Stimulated activated CD4-positive, alpha-beta T cell treated with anti-CD3 and anti-CD28 coated beads, Interleukin-1b, Interleukin-23, amount 100 ng/mL, for 1 hour (primary cell): ENCODE measurements at places on chromosomes 4 and X.

DNA sequence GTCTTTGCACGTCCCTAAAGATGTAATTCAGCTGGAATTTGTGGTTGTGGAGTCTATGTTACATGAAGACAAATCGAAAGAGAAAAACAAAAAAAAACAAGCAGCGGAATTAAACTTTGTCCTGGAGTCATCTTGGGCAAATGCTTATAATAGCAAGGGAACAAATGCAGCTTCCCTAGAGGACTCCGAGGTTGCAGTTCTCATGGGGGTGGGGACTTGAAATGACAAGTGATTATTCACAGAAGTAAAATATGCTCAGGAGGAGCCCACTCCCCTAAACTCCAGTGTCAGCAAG, 362.4 kb downstream of the ARHGAP24 start:
- DNase-seq = no peak

DNA sequence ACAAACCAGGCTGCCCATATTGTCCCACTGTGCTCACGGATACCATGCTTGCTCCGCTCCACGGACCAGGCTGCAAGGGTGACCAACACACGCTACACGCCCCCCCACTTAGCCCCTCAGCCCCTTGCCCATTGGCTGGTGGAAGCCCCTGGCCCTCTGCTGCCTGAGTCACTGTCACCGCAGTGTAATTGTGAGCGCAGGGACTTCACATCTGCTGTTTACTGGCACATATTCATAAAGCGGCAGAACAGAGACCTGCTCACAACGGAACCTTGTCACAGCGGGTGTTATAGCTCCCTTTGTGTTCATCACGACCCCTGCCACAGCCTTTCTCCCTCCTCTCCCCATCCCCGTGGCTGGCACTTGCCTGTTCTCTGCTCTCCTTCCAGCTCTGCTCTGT, 83.7 kb downstream of the PSAPL1 start:
- no peak for DNase-seq

- DNase-seq = no peak
These were observed 110.6 kb downstream of the DTHD1 start for GRCh38 chr4:36392024-36392423.

DNA sequence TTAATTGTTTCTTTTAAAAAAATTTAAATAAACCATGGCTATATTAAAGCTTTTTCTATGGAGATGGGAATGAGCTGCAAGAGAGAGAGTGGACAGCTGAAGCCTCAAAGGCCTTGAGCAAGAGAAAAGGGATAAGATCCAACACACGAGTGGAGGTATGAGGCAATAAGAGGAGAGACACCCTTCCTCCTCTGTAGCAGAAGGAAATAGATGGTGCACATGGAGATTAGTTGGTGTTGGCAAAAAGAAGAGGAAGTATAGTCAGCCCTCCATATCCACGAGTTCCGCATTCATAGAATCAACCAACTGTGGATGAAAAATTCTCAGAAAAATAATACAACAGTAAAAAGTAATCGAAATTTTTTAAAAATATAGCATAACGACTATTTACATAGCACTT, 3.2 kb downstream of the CXorf38 start:
- no peak for DNase-seq

- no peak for DNase-seq
These were observed 12.6 kb downstream of the SSR4 start for GRCh38 chrX:153806999-153807575.

GRCh38 chr4:43778187-43778915, 670.3 kb downstream of the KCTD8 start:
- DNase-seq = no peak

- DNase-seq = no peak
These were observed 2.2 kb downstream of the PLXNB3 start for GRCh38 chrX:153766098-153766817.

DNA sequence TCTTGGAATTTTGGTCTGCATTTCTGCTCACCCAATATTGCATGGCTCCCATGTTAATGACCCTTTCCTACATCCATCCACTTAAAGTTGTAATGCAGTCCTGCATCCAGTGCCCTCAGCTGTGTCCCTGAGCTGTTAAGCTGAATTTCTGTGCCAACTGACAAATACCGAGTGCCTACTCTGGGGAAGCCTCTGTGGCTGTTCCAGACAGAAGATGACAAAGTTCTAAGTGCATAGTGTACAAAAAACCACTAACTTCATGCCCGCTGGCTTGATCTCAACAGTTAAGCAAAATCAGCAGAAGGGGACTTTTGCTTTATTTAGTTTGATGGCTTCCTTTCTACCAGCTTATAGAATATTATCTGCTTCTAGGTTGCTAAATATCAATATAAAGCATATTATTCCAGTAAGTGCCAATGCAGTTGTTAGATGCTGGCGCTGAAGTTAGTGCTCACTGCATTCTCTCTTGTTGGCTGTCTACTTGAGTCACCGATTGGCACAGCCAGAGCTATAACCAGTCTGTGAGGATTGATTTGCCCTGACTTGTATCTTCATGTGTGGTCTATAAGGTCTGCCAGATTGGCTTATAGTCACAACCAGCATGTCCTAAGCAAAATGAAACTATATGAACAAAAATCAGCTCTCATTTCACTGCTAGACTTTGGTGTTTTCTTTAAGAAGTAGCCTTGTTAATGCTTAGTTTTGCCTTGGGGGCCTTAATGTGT, 98.9 kb downstream of the KLHL8 start:
- DNase-seq = no peak

DNA sequence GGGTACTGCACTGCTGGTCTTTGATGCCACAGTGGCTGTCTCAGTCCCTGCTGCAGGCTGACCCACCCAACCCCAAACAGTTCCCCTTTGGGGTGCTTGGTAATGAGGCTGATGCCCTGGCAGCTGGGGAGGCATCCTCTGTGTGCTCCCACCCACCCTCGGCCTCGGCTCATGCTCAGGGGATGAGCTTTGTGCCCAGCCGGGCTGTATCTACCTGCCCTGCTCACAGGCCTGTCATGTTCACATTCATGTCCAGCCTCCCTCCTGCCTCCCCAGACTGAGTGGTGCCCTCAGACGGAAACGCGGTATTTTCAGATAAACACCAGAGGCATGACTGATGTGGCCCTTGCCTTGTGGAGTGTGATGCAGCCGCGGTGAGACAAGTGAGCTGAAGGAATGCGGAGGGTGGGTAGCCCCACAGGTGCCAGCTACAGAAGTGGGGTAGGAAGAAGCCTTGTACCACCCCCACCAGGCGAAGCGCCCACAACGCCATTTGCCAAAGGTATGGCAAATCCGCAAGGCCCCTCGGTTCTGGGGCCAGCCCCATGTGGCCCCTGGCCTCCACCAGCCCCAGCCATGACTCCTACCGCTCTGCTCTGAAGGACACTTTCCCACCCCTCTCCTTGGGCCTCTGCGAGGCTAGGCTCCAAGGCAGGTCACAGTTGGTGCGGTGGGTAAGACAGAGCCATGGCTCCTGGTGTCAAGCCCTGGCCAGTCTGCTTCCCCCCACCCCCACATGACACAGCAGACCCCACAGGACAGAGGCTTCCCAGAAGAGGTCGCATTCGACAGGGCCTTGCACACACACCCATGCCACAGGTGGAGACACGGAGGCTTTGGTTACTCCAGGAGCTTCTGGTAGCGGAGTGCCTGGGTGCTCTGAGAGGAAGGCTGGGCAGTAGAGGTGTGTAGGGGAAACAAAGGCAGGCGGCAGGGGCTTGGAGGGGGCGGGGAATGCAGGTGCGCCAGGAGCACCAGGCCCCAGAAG, 1.8 kb upstream of the RENBP start:
- no peak for DNase-seq

DNA sequence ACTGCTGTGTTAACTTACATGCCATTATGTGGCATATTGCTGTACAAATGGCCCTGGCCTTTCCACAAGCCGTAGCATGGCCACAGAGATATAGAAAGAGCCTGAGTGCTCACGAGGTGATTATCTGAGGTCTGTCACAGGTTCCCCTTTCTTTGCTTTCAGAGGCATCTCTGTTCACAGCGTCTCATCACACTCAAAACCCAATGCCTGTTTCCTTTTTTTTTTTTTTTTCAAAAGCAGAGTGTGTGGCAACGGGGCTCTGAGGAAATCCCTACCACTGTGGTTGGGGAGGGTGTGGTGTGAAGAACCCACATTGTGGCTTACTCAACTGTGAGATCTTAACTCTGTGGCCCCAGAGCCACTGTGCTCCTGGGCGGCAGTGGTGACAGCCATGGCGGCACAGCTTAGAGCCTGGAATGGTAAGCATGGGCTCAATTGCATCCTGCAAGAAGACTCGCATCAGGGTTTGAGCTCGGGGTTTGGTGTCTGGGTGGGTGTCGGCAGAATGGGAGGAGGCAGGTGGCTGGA, 30.8 kb downstream of the RTL5 start:
- DNase-seq = no peak

GRCh38 chr4:104393655-104394324, 100.9 kb downstream of the CXXC4 start:
- no peak for DNase-seq

GRCh38 chrX:23493941-23494374, 159.3 kb downstream of the PTCHD1 start:
- no peak for DNase-seq

DNA sequence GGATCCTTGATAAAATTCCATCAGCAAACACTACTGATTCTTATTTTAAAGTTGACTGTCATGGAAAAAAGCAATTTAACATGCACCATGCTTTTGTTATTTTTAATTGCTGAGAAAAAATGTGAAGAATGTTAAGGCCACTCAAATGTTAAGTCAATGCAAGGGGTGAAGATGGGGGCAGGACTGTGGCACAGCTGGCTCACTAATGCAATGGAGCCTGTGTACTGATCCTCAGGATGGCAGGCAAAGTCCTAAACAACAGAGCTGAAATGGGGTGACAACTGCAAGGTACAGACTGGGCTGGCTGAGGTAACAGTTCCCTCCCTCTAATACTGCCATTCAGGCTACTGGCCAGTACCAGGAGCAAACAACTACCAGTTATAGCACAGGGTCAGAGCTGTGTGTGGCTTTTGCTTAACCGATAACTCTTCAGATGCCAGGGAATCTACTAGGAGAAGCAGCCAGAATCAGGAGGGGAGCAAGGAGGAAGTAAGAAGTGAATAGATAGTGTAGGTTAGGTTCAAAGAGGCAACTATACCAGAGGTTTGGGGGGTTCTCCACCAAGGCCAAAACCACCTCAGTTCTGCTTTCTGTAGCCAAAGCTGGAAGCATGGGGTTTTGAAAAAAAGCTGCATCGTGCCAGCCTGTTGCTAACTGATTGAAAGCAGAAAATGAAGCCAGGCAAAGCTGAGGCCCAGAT, 372.6 kb downstream of the OPHN1 start:
- no peak for DNase-seq

GRCh38 chrX:43456906-43457305, 199.2 kb upstream of the MAOA start:
- no peak for DNase-seq

GRCh38 chr4:56723201-56723605, 42.1 kb upstream of the HOPX start:
- DNase-seq = no peak

DNA sequence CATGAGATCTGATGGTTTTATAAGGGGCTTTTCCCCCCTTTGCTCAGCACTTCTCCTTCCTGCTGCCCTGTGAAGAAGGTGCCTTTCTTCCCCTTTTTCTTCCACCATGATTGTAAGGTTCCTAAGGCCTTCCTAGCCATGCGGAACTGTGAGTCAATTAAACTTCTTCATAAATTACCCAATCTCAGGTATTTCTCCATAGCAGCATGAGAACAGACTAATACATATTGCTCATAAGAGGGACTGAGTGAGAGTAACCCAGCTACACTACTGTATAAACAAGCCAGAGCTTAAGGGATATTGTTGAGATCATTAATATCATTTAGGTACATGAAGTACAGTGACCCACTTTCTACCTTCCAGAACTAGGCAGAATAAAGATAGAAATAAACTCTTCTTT, 102.9 kb downstream of the TEX13A start:
- DNase-seq = no peak

DNA sequence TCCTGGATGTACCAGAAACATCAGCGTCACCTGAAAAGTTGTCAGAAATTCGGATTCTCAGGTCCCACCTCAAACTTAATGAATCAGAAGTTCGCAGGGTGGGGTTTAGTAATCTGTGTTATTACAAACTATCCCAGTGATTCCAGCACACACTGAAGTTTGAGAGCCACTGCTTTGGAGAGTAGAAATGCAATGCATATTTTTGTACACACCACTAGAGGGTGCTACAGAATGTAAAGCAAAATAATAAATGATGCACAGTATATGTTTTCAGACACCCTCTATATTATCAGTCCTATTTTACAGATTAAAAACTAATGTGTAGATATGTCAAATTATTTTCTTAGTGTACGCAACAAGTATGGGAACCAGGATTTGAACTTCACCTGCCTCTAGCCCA, 2.4 kb upstream of the MORF4L2 start:
- no peak for DNase-seq

- no peak for DNase-seq
These were observed 21.3 kb downstream of the IL15 start for GRCh38 chr4:141657550-141658250.

DNA sequence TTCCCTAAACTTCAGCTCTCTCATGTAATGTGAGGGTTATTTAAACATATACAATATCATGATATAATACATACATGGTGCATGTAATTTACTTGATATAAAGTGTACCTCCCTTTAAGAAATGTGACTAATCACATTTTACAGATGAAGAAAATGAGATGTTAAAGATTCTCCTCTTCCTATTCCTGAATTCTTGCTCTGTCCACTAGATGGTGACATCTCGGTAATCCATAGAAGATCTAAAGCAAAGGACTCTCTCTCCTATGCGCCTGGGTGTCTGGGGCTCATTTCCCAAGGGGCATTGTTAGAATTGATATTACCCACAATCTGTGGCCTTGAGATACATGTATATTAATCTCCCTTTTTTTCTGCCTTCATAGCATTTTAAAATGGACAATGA, 804.9 kb downstream of the RAB28 start:
- no peak for DNase-seq

DNA sequence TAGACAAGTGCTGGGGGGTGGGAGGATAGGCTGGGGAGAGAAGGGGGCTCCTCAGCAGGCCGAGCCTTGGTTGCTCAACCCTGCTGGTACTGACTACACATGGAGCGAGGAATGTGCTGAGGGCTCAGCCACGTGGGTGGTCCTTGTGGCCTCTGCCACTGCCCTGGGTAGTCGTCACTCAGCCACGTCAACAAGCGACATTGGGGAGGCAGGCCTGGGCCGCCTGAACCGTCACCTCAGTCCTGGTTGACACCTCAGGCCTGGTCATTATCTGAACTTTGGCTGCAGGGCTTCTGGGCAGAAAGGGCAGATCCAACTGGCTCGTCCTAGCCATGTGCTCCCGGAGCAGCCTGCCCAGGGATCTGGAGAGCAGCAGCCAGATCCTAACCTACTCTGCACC, 62.7 kb upstream of the GDPD2 start:
- DNase-seq = no peak

GRCh38 chr4:59091146-59092142, 1981.3 kb upstream of the IGFBP7 start:
- no peak for DNase-seq
